Activated CD4-positive, alpha-beta T cell treated with anti-CD3 and anti-CD28 coated beads for 24 hours (primary cell): ENCODE measurements at places on chromosomes 5 and 9.

- DNase-seq: no peak
Measured at GRCh38 chr5:2391566-2391965, 359.9 kb downstream of the IRX2 start.

GRCh38 chr5:79746642-79747569 is 57.3 kb downstream of the CMYA5 start:
- DNase-seq: no peak

GRCh38 chr5:115816226-115817081 is at the start of gene CDO1:
TSS of gene CDO1 (minus strand) at chr5:115816659. CDS start at chr5:115816397, 262 bp downstream.
- DNase-seq: no peak

- DNase-seq: no peak
Measured at GRCh38 chr5:949815-950560, 57.3 kb downstream of the TRIP13 start.

- no peak for DNase-seq
Measured at GRCh38 chr9:126507318-126508109, 106.2 kb upstream of the LMX1B start.

DNA sequence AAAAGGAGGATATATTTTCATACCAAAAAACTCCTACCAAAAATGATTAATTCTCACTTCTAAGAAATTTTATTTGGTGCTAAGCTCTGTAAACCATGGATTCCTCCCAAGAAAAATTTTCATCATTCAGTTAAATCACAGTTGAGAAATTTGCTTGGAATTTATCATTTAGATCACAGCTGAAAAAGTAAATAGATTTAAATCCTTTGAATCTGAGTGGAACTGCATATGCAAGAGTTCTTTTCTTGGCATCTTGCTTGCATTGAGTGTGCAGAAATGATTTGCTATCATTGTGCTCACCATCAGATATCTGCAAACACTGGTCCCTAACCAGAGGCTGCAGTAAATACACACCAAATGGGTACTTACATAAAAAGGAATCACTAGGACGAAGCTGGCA is 836.1 kb upstream of the CDH6 start:
- no peak for DNase-seq

GRCh38 chr5:58381566-58381965 is 78.3 kb downstream of the PLK2 start:
- no peak for DNase-seq

DNA sequence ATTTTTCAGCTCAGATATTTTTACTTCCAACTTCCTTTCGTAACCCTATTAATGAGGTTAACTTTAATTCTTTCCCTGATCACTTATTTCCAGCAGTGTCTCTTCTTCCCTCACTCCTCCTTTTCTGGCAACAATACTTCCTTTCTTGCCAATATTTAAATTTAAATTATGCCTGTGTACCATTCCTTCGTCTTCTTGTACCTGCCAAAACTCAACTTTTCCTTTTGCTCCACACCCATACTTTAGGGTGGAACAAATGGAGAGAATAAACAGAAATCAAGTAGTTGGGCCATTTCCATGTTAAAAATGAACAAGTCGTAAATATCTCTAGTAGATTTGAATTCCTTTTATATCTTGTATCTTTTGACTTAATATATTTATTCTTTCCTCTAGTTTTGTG is 66.0 kb downstream of the FER start:
- DNase-seq: no peak

DNA sequence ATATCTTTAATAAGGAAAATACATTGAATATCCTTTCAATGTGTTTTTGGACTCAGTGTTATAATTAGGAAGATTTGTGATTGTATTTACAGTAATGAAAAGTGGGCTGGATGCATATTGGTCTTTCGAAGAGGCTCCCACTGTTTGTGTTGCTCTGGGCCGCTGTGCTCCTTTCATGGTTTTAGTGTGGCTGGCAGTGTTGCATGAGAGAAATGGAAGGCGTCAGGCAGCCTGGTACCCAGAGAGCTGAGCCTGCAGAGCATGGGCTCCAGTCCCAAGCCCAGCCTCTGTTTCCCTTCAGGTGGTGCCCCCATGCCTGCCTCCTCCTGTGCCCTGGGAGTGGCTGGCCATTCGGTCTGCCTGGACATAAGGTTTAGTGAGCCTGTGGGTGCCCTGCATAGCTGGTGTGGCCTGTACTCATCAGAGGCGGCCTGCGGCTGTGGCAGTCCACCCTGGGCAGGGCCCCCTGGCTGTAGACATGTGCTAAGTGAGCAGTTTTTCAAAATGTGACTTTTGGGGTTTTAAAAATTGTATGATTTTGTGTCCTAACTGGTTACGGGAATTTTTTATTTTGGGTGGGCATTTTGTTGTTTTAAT is 27.4 kb upstream of the FAM120AOS start:
- no peak for DNase-seq

DNA sequence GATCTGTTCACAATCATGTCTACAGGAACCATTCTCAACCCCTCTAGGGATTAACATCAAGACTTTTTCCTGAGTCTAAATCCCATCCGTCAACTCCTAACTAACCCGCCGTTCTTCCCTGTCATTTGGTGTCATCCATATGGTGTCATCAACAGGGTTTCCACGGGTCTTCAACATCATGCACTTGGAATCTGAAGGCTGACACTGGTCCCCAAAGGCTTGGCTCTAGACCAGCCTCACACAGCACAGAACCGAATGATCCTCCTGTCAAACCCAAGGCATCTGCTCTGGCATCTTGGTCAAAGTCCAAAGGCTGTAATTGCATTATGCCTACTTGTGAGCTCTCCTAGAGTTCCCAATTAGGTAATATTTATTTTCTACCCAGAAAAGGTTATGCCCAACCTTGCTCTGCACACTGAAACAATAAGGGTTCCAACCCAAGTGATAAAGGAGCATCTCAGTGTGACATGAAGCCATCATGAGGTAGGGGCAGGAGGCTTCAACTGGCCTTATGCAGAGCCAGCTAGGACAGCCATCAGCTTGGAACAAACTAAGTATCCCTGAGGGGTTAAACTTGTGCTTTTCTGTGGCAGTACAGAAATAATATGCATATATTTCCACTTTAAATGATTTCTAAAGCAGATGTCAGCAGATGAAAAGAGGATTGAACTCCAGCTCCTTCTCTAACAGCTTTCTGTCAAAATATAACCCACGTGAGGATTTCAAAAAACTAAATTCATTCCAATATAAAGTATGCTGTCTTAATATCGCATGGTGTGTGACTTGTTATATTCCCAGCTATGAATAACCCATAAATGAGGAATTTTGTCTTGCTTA is 13.9 kb downstream of the ENC1 start:
- no peak for DNase-seq

GRCh38 chr9:4050916-4051315 is 249.0 kb downstream of the GLIS3 start:
- no peak for DNase-seq

GRCh38 chr9:75451505-75451904 is 363.2 kb downstream of the OSTF1 start:
- no peak for DNase-seq

DNA sequence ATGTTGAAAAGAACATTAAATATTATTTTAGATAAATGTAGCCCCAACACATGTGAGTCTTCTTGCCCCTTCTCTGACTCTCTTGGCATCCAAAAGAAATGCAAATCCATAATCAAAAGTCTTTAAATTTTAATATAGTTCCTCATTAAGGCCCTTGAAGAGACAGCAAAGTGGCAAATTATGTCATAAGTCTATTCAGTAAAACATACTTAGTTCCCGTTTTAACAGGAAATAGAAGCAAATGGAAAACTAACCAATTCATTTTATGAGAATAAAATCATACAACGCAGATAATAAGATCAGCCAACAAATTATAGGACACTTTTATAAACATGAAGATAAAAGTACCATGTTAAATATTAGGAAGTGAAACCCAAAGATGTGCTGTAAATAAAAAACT is 20.1 kb upstream of the IFNB1 start:
- DNase-seq: no peak

- DNase-seq: no peak
Measured at GRCh38 chr9:105672711-105673234, 10.5 kb downstream of the TAL2 start.

DNA sequence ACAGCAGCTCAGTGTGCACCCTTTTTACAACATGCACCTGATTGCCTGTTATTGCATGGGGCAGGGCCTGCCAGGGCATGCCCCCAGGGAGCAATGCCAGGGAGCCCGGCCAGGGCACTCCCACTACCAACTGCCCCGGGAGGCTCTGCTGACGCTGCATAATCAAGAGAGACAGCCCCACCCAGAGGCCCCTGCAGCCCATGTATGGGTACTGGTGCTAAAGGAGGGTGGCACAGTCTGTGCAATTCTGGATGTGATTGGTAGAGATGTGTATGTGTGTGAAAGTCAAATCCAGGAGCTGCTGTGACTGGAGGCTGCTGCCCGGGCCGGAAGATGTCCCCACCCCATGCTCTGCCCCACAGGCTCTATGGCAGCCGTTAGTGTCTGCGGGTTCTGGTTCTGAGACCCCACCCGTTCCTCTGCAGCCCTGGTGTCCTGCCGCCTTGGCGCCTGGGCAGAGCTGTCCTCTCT is 3.9 kb upstream of the NEURL1B start:
- DNase-seq: no peak

DNA sequence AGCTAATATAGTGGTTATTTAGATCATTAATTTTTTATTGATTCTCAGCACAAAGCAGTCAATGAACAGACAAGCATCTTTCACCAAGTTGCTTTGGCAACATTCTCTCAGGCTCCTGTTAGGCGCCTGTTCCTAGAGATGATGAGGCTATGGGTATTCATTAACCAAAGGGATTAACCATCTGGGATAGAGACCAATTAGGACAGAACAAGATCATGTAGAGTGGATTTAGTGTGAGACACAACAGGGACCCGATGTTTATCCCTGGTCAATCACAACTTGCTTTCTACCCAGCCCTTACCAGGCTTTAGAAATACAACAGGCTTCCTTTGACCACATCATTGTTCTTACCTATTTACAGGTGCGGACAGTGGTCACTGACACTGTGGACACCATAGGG is 82.2 kb downstream of the PJA2 start:
- DNase-seq: no peak

- no peak for DNase-seq
Measured at GRCh38 chr5:61817472-61818326, 485.6 kb downstream of the ZSWIM6 start.

DNA sequence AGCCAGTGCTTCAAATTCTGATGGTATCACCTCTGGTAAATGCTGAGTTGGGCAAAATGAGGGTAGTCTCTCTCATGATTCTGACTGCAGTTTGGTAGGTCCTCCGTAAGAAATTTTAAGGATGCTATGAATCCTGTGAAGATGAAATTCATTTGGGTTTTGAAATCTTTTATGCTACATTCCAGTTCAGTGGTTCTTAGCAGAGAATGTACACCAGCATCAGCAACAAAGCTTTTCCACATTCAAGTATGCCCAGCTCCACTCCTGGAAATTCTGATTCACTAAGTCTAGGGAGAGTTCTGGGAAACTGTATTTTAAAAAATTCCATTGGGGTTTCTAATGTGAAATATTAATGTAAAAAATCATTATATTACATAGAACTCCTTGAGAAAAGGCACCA is 33.6 kb upstream of the ACOT12 start:
- no peak for DNase-seq

DNA sequence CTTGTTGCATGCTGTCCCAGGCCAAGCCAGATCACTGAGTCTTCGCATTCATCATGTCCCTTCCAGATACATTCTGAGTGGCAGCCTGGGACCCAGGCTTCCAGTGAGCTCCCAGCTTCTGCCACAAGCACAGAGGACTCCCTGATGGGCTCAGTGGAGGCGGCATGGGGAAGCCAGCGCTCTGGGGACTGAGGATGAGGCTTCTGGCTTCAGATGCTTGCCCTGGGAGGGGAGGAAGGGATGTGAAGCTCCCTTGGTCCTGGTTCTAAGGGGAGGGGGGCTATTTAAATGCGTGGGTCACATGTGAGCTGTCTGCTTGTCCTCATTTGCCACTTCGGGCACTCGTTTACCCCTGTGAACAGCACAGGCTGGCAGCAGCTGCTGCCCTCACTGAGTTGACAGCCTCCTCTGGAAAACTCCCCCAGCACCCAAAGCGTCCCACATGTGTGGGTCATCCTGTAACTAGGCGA is 174.0 kb downstream of the NR3C1 start:
- DNase-seq: no peak

GRCh38 chr5:56710826-56711590 is 104.3 kb upstream of the MAP3K1 start:
- DNase-seq: no peak

DNA sequence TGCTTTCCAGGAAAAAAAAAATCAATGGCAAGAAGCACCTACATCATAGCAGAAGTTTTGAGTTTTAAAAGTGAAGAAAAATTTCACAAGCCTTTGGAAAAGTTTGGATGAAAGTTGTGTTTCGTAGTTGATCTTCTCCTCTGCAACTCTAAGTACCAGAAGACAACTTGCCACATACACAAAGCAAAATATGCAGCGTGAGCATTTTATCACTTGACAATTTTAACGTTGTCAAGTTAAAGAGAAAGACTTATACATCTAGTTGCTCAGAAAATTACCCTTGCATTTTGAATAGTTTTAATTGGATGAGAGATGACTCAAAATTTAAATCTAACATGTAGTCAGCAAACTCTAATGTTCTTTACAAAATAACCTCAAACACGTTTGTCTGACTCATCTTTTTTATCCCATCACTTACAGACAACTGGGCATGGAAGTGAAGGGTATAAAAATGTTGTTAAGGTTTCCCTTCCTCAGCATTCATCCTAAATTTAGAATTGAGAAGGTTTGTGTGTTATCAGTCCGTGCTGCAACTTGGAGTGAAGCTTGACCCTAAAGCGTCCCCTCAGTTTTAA is 213.4 kb downstream of the MARCHF11 start:
- DNase-seq: no peak

DNA sequence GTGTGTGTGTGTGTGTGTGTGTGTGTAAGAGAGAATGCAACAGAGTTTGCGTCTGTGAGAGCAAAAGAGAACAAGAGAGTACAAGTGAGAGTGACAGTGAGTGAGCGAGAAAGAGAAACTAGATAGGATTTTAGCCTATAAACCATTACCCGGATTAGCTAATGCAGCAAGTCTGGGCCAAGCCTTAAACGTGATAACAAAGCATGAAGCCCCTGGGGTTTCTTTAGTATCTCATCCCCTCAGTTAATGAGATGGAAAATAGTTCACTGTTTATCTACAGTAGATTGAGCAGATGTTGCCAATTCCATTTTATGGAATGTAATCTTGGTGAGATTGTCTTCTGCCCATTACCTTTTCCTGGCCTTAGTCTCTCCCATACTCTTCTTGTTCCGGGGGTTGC is 114.5 kb downstream of the MAT2B start:
- DNase-seq: no peak

- no peak for DNase-seq
Measured at GRCh38 chr5:179680780-179681401, at the start of gene CBY3. TSS of gene CBY3 (minus strand) at chr5:179681034. CDS start at chr5:179680918, 116 bp downstream.

- DNase-seq: no peak
Measured at GRCh38 chr5:63125392-63125791, 546.8 kb downstream of the LRRC70 start.

DNA sequence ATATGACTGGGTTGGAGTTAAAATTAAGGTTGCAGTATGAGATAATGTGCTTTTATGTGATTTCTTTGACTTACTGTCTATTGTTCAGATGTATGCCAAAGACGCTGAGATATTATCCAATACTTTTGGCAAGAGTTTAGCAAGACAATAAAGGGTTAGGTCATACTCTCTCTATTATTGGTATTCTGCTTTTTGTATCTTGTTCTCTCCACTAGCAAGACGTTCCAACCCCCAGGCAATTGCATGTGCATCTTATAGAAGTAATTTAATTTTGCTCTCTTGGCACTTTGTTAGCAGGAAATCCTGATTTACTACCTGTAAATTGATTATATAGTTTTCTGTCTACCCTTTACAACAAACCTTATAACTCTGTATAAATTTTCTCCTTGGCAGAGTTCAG is 1093.6 kb downstream of the CDH9 start:
- DNase-seq: no peak
